ENCODE measurements at places on chromosomes 12 and 14.

GRCh38 chr12:67968321-67968720, 20.9 kb upstream of the IFNG-AS1 start:
- DNase-seq, result no peak

- DNase-seq, result no peak
These were observed 512.1 kb downstream of the DIO2 start for GRCh38 chr14:79699206-79699605.

- DNase-seq, result no peak
These were observed 59.2 kb downstream of the VWF start for GRCh38 chr12:6065131-6065862.

DNA sequence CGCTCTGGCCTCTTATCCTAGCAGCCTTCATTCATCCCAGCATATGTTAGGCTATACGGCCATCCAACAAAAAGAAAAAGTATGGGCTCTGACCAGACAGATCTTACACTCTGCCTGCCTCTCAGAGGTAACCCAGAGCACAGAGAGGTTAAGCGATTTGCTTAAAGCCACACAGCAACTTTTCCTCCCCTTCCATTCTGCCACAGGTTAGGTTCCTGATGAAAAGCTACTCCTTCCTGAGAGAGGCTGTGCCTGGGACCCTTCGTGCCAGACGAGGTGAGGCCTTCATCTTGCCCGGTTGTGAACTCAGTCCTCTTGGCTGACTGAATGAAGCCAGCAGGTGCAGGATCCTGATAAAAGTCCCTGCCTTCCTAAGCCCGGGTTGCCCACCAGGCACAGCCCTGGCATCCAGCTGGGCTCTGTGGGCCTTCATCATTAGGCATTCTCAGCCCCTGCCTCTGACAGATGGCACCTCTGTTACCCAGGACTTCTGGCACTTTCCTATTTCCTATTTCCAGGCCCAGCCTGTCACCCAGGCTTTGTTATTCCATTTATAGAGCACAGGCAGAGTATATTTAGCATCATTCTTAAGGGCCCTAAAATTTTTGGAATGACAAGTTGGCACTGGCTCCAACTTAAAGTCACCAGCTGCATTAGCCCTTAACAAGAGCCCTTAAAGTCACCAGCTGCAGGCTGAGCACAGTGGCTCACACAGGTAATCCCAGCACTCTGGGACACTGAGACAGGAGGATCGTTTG, 12.8 kb downstream of the SOAT2 start:
- peak; percentile 7 for DNase-seq

DNA sequence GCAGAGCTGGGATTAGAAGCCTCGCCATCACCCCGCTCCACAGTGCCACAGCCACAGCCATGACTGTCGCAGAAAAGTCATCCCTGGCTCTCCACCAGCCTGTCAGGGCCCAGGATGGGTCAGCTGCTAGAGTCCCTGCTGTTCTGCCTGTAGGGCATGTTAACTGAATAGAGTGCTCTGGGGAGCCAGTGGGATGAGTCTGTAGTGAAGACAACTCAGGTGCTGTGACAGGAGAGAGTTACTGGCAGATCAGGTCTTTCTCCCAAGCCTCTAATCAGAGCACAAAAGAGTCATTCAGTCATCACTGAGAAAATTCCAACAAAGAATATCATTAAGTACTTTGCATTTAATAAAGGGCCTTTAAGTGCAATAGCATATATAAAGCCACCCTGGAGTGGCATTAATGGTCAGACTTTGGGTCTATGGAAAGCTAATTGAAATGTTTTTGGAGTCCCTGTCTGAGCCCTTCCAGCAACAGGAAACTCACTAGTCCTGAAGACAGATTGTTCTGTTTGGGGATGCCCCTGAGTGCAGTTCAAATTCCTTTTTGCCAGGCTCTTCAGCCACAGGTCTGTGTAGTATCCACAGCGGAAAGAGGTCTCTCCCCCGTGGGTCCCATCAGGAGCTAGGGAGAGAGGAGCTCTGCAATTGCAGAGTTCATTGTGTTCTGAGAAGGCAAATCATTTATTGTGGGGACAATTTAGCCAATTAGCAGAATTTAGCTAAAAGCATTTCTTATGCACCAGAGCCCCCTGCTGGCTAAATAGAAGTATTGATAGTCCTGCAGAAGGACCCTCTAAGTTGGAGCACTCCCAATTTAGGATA, 45.2 kb upstream of the C14orf132 start:
- DNase-seq, result peak; percentile 44
